Panc1 (cell line): ENCODE measurements at places on chromosomes 12 and 14.

DNA sequence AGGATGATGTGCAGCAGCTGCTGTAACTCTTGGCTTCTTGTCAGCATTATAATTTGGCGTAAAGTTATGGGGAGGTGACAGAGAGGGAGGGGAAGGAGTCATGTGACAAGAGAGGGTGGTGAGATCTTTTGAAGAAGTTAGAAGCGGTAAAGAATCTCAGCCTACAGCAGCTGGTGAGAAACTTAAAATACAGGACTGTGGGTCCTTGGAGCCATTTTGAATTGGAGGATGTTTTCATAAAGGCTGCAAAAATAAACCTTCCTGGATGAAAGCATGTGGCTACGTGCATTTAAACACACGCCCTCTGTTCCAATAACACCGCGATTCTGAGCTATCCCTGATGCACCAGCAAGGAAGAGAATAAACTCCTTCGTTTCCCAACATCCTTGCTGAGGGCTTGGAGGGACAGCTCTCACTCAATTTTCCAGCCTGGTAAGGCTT lies 133.7 kb downstream of the TMEM30B start:
- H3K27me3 ChIP-seq, result no peaks in the 10 kb centered on the region
- no peak overlapping the region for H3K27ac ChIP-seq
- H3K36me3 ChIP-seq, result no peaks in the 10 kb centered on the region
- H3K4me3 ChIP-seq, result no peak overlapping the region
- no peaks in the 10 kb centered on the region for H3K4me1 ChIP-seq

GRCh38 chr14:68910540-68910939 lies 68.6 kb downstream of the ACTN1 start:
- H3K36me3 ChIP-seq, result peaks cover 11% of the 10 kb centered on the region
- no peak overlapping the region for H3K27ac ChIP-seq
- no peaks in the 10 kb centered on the region for H3K27me3 ChIP-seq
- no peak overlapping the region for H3K4me3 ChIP-seq
- no peaks in the 10 kb centered on the region for H3K4me1 ChIP-seq

DNA sequence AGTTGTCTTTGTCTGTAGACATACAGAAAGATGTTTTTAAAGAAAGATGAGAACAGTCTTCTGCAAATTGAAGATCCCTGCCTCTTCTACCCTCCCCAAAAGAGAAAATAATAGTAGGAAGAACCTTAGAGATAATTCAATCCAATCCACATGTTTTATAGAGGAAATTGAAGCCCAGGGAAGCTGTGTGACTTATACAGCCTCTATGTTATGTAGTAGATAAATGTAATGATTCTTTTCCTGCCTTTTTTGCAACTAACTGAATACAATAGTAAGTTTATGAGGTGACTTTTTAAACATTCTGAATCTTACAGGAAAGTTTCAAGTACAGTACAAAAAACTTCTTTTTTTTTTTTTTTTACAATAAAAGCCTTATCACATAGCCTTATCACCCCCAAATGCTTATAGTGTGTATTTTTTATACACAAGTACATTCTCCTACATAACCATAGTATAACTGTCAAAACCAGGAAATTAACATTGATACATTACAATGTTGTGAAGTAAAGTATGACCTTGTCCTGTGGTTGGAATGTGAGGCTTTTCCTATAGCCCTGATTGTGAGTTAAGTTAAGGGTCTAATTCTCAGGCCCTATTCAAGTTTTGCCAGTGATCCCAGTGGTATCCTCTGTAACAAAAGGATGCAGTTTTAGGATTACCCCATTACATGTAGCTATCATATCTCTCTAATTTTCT lies 94.4 kb downstream of the FIGNL2 start:
- H3K4me3 ChIP-seq, result no peak overlapping the region
- H3K27me3 ChIP-seq, result no peaks in the 10 kb centered on the region
- no peak for DNase-seq
- no peaks in the 10 kb centered on the region for H3K4me1 ChIP-seq
- H3K27ac ChIP-seq, result no peak overlapping the region
- no peaks in the 10 kb centered on the region for H3K36me3 ChIP-seq

DNA sequence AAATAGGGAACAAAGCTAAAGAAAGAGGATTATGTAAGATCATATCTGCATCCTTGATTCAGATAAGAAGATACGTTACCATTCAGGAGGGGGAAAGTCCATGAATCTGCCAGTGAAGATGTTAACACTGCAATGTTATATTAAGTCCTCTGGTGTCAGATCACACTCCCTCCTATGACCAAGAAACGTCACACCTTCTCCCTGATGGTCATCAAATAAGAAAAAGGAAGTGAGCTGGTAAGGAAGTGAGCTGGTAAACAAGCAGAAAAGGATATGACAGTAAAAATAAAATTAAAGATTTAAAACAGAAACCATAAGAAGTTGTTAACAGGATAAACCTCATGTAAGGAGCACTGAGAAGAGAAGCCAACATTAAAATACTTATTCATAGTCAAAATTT lies 340.2 kb downstream of the SEC23A start:
- DNase-seq, result no peak
- no peaks in the 10 kb centered on the region for H3K36me3 ChIP-seq
- no peak overlapping the region for H3K27ac ChIP-seq

- peaks cover 2% of the 10 kb centered on the region; the same call in 1 of the 2 replicates for H3K4me1 ChIP-seq
- H3K27ac ChIP-seq, result no peak overlapping the region
- DNase-seq, result no peak
- no peaks in the 10 kb centered on the region for H3K36me3 ChIP-seq
Measured at GRCh38 chr14:102924632-102925588, 2.4 kb downstream of the AMN start.

- no peak overlapping the region for H3K27ac ChIP-seq
- H3K27me3 ChIP-seq, result peaks cover 6% of the 10 kb centered on the region
- H3K4me3 ChIP-seq, result no peak overlapping the region
- H3K36me3 ChIP-seq, result no peaks in the 10 kb centered on the region
- no peak for DNase-seq
Measured at GRCh38 chr12:114166362-114166761, 200.2 kb upstream of the RBM19 start.
